Esophagus squamous epithelium (tissue), 5 donors: ENCODE measurements at places on chromosomes 2 and 18. TPM values are rescaled to one million over a fixed set of nuclear protein-coding genes. Genes with fewer than 3 reads are reported as not detected.

GRCh38 chr2:3192920-3193319, 184.7 kb downstream of the EIPR1 start:
- DNase-seq: no peak

DNA sequence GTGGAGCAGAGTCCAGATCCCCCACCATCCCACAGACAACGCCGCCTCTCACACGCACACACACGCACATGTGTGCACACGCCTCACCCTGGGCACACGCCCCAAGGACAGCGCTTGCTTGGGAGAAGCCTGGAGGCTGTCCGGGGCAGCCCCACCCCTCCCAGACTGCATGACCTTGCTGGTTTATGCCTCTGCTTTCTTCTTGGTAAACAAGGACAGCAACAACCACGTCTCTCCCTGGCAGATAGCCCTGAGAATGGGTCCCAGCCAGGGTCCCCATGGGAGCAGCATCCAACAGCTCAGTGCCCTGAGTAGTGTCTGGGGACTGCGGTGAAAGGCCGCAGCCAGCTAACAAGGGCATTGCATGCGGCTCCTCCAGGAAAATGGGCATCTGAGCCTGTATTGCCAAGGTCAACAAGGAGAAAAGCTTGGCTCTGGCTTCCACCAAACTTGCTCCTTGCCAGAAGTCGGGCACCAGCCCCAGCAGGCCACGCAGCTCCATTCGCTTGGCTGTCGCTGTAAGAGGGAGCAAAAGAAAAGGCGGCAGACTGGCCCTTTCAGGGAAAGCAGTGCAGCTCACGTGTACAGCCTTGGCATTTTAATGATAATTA, 234.6 kb downstream of the EIPR1 start:
- DNase-seq: no peak

- DNase-seq: no peak
These were observed 638 bp downstream of the RPS7 start for GRCh38 chr2:3575534-3576262.

- DNase-seq: no peak
These were observed 16.1 kb upstream of the PUM2 start for GRCh38 chr2:20366672-20367116.

DNA sequence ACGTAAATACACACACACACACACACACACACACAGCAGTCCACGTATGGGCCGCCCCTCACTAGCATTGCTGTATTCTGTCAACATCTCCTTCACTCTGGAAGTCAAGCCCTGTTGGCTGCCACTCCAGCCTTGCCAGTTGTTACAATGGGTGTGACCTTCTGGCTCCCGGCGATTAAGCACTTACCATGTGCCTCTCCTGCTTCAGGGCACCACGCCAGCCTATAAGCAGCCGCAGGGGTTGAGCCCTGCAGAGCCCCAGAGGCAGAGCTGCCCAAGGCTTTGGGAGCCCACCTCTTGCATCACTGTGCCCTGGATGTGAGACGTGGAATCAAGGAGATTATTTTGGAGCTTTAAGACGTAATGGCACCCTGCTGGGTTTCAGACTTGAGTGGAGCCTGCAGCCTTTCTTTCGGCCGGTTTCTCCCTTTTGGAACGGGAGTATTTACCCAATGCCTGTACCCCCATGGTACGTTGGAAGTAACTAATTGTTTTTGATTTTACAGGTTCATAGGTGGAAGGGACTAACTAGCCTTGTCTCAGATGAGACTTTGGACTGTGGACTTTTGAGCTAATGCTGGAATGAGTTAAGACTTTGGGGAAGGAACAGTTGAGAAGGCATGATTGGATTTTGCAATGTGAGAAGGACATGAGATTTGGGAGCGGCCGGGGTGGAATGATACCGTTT, 54.5 kb upstream of the ROCK2 start:
- DNase-seq: no peak

GRCh38 chr2:14826518-14826917, 194.0 kb downstream of the LRATD1 start:
- DNase-seq: no peak

GRCh38 chr2:88666576-88666975, 24.9 kb upstream of the RPIA start:
- DNase-seq: no peak

SLC16A14 gene
- total RNA-seq: 1.9 TPM

POU3F3 gene
- 0.09 TPM for total RNA-seq

HES6 gene
- total RNA-seq: 3.1 TPM

TUBA3E gene
- total RNA-seq: not detected

MARCHF4 gene
- not detected for total RNA-seq

TEKT4 gene
- total RNA-seq: not detected

B3GNT2 gene
- total RNA-seq: 28.3 TPM
